NCI-H1048 (cell line): ENCODE measurements at places on chromosomes 1 and 21.

- DNase-seq: no peak
Measured at GRCh38 chr1:94723463-94723862, 96.7 kb upstream of the SLC44A3 start.

DNA sequence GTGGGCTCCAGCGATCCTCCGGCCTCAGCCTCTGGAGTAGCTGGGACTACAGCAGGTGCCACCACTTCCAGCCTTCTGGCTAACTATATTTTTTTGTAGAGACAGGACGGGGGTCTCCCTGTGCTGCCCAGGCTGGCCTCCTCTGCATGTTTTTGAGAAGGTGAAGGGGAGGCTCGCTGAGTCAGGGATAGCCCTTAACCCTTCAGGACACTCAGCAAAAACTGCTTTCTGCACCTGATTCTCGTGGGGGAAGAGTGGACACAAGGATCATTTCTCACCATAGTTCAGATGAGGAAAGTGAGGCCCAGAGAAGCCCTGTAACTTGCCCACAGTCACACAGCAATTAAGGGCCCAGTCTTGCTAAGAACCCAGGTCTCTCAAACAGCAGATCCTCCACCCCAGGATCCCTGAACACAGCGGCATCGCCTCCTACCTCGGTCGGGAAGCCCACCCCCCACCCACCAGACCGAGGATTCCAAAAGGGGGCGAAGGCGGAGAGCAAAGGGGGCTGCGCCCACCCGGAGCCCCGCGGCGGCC, 1.3 kb downstream of the FGR start:
- DNase-seq: no peak

- no peak for DNase-seq
Measured at GRCh38 chr21:32842146-32842545, 70.6 kb upstream of the PAXBP1 start.

DNA sequence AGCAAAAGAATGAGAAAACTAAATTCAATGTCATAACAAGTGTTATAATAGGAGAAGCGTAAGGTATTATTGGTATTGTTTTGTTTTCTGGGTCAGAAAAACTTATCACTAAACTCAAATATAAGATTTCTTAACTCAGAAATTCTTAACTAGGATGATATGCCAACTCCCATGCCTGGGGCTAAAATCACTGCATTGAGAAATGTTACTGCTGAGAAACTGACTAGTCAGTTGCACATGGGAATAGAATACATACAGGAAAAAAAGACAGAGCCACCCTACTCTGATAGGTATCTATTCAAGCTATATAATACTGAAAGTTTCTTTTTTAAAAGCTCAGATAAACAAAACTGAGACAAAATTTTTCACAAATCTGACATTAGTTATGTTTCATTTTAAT, 56.3 kb downstream of the PRPF38A start:
- DNase-seq: no peak

DNA sequence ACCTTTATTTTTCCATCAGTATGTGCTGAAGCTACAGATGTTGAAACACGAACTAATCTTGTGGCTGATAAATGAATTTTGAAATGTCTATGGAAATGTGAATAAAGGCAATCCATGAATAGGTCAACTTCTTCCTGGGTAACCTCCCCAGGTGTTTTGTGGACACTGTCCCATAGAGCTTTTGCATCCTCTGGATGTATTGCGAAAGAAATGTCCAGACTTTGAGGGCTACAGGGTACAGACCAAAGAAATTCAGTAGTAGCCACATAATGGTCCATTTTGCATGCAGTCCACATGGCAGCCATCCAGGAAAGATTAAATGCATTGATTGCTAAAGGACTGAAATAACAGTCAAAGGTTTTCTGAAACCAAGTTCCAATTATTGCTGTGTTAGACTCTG, 21.5 kb upstream of the DARS2 start:
- no peak for DNase-seq

- DNase-seq: no peak
Measured at GRCh38 chr1:181768930-181769280, 285.6 kb downstream of the CACNA1E start.

DNA sequence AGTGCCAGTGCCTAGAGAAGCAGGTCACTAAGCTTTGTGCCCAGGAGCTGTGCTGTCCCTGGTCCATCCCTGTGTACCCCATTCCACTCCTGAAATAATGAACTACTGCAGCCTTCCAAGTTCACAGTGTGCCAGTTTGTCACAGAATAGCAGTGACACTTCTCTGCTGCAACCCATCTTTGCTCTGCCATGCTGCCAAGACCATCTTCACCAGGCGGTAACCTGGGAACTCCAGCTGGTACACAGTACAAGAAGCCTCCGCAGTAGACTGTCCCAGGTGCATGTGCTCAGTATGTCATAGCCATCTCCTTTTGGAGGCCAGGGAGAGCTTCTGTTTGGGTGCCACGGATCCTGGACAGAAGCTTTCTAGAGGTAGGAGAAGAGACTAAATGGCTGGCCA, 138.0 kb downstream of the DHRS3 start:
- no peak for DNase-seq

GRCh38 chr1:29708796-29709703, 472.7 kb downstream of the PTPRU start:
- DNase-seq: no peak

DNA sequence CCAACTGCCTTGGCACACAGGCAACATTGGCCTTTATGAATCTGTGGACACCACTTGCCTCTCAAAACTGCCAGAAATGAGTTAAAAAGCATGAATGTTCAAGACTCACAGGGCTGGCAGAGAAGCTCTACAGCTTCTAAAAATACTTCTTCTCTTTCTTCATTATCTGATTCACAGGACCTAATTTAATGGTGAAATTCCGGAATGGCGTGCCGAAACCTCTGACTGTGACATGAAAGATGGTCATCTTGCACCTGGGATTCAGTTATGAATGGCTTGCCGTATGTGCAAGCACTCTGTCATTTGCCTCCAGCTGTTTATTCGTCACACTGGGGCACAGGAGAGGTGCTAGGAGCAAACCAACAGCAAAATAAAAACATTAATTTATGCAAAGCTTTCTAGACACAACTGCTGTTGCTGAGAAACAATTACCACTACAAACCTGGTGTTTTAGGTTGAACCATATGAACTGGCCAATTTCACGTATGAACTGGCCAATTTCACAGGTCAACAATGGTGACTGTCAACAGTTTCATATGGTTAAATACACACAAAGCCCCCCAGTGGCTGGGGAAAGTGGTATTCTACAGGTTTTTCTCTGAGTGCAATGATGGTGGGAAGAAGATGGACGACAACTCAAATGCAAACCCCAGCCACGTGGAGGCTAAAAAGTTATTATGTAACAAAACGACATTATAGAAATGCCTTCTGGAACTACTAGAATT, 648.3 kb downstream of the KIF26B start:
- DNase-seq: no peak

DNA sequence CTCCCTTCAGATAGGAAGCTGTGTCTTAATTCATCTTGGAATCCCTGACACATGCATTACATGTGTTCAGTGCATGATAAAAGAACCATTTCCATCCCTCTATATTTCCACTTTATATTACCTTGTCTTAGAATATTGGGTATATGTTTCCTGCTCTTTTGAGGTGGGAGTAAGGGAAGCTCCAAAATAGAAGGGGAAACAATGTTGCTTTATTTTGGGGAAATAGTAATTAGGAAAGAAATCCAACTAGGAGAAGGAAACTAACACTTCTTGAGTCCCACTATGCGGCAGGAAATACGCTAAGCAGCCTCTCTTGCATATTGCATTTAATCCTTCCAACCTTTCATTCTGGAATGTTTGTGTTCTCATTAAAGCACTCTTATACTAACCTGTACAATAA, 89.4 kb upstream of the VAV3 start:
- DNase-seq: no peak

- DNase-seq: no peak
Measured at GRCh38 chr1:54012008-54012325, 6.0 kb downstream of the LDLRAD1 start.

DNA sequence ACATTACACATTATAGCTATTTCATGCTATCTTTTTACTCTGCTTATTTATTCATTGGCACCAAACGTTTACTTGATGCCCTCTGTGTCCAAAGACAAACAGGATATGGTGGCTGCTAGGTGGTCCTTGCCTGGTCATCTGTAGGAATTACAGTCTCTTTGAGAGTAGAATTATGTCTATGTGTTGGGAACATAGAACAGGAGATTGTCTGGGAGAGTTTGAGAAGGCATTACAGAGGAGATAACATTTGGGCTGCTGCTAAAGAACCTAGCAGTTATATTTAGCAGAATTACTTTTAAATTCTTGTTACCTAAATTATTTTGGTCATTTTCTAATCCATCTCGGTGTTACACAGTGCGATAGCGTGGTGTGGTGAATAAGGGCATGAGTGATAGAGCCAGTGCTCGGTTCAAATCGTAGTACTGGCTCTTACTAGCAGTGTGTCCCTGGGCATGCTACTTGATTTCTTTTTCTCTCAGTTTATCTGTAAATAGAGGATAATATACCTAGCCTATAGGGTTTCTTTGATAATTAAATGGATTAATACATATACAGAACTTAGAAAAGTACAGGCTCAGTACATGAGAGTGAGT, 20.5 kb downstream of the RRP15 start:
- no peak for DNase-seq

GRCh38 chr1:230215031-230215430, 148.0 kb downstream of the GALNT2 start:
- DNase-seq: no peak

DNA sequence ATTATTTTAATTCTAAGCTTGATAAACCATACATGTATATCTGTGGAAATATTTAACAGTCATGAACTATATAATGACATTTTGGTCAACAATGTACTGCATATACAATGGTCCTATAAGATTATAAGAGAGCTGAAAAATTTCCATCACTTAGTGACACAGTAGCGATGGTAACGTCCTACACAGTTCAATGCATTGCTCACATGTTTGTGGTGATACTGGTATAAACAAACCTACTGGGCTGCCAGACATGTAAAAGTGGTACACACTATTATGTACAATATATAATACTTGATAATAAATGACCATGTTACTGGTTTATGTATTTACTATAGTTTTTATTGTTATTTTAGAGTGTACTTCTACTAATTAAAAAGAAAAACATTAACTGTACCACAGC, 841.9 kb downstream of the LTN1 start:
- DNase-seq: no peak

DNA sequence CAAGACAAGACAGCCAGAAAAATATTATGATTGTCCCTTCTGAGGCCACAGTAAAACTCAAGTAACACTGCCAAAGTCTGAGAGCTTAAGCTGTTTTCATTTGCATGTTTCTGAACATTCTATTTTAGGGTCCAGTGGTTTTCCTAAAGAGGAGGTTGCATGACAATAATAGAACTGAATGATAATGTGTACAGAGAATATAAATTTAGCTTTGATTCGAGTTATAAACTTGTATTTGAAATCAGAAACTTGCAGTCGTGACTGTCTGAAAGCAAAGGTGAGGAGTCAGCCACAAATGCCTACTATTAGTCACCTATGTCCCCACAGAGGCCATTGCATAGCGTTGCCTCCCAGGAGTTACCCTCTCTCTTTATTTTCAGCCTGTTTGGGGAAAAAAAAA, 363.1 kb upstream of the ADGRL2 start:
- no peak for DNase-seq

DNA sequence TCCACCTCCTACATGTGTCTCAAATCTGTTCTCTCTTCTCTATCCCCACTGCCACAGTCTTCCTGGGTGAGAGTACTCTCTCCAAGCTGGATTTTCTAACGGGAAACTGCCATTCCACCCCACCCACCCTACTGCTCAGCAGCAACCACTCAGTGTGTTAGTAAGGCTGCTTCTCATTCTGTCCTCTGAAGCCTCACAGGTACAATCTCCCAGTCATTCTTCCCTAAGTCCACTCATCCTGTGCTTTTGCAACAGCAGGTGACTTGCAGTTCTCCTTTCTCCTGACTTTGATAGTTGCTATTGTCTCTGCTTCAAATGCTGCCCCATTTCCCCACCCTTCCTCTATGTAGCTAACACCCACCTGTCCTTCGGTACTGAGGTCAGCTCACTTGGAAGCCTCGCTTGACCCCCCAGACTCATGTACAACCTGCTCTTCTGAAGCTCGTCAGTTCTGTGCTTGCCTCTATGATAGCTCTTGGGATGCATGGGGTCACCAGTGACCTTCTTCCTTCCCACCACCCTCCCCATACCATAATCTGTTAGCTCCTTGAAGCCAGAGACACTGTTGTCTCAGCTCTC, 188.9 kb downstream of the RRAGC start:
- no peak for DNase-seq

- DNase-seq: no peak
Measured at GRCh38 chr1:51302746-51303145, 27.6 kb downstream of the TTC39A start.

DNA sequence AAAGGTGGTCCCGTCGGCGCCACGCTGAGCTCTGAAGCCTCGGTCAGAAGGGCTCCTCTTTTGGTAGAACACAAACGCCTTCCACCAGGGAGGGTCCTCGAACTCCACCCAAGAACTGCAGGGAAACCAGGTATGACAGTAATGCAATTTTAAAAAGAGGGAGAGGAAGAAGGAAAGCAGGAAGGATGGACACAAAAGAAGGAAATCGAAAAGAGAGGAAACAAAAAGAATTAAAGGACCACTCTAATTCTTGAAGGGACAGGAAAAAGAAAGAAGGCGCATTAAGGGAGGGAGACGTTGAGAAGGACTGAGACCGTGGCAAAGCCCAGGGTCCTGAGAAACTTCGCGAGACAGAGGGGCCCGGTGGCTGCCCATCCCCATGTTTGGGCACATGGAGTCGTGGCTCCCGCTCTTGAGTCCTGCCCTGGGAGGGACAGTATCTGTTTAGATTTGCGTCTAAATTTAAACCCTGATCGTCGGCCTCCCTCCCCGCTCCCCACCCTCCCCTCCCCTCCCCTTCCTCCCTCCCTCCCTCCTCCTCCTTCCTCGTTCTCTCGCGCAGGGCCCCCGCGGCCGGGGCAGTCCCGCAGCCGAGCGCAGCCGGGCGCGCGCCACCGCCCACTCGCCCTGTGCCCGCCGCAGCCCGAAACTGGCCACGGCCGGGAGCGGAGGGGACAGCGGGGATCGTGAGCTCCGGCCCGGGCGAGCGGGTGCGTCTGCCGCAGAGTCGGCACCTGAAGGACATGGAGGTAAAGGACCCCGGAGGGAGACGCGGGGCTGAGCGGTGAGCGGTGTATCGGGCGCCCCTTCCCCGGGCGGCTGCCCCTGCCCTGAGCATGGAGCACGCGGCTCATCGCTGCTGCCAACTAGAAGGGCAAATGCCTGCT, at the start of gene RCSD1:
TSS of gene RCSD1 (plus strand) at position 552 of the 887 bp plus-strand sequence. CDS start at position 744, 192 bp downstream.
- no peak for DNase-seq

- no peak for DNase-seq
Measured at GRCh38 chr1:165747632-165748447, 20.8 kb downstream of the TMCO1 start.

DNA sequence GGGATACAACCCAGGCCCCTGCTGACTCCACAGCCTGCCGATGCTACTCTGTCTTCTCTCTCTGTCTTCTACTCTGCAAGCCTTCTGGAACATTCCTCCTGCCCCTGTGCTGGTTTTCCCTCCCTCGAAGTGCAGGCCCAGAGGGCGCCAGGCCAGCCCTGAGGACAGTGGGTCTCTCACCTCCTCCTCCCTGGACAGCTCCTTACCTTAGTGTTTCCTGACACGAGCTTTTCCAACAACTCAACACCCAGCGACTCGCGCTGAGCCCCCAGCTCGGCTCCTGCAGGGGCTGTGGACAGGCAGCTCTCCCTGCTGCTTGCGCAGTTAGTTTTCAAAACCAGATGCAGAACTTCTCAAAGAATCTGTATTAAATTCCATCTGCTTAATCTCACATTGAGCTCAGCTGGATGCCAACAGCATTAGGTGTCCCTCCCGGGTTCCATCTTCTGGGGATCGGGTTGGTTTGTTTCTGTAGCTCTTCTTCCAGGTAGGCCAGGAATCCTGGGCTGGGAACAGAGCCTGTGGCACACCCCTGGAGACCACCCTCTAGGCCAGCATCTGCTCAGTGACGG, 54.2 kb downstream of the PTPRU start:
- no peak for DNase-seq
